ENCODE measurements at places on chromosomes 6 and 20. TPM values are rescaled to one million over a fixed set of nuclear protein-coding genes. Genes with fewer than 3 reads are reported as not detected.

DNA sequence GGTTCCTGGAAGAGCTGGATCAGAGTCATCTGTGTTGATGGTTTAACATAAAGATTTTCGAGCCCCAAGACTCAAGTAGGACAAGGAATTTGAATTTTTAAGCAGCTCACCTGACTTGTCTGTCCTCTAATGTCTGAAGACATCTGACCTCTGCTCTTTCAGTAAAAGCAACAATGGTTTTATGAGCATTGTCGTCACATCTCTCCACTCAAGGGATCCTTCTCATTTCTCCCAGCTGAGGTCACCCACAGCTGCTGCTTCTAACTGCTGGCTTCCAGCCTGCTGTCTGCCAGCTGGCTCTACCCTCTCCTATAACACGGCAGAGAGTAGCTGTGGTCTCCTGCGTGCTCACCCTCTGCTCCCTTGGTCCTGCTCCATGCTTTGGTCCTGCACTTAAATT is 24.7 kb upstream of the HDAC2 start:
- no peaks in the 10 kb centered on the region for H3K36me3 ChIP-seq
- no peak overlapping the region for H3K4me3 ChIP-seq
- peak; percentile 32 for DNase-seq
- H3K27me3 ChIP-seq = no peaks in the 10 kb centered on the region
- H3K4me1 ChIP-seq = peaks cover 32% of the 10 kb centered on the region

DNA sequence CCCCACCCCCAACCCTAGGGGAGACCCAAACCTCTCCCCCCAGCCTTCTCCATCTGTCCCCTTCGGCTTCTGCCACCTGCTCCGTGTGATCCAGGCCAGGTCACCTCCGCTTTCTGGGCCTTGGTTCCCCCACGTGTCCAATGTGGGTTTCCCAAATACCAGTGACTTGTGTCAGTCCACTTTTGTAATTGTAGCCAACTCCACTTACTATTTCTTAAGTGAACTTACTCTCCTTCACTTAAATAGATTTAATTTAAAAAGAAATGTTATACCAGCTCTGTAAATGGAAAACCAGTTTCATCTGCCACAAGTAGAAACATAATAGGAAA is 10.0 kb upstream of the FAM110A start:
- H3K4me1 ChIP-seq = peaks cover 23% of the 10 kb centered on the region
- DNase-seq = no peak

GRCh38 chr20:37800618-37801017 is 102.3 kb upstream of the VSTM2L start:
- no peak overlapping the region for H3K4me3 ChIP-seq
- H3K4me1 ChIP-seq = peaks cover 40% of the 10 kb centered on the region
- H3K36me3 ChIP-seq = peaks cover 48% of the 10 kb centered on the region
- H3K27ac ChIP-seq = no peak overlapping the region

Gene TNFRSF6B
- total RNA-seq = 0.27 TPM

Gene IL17F
- total RNA-seq = not detected

DNA sequence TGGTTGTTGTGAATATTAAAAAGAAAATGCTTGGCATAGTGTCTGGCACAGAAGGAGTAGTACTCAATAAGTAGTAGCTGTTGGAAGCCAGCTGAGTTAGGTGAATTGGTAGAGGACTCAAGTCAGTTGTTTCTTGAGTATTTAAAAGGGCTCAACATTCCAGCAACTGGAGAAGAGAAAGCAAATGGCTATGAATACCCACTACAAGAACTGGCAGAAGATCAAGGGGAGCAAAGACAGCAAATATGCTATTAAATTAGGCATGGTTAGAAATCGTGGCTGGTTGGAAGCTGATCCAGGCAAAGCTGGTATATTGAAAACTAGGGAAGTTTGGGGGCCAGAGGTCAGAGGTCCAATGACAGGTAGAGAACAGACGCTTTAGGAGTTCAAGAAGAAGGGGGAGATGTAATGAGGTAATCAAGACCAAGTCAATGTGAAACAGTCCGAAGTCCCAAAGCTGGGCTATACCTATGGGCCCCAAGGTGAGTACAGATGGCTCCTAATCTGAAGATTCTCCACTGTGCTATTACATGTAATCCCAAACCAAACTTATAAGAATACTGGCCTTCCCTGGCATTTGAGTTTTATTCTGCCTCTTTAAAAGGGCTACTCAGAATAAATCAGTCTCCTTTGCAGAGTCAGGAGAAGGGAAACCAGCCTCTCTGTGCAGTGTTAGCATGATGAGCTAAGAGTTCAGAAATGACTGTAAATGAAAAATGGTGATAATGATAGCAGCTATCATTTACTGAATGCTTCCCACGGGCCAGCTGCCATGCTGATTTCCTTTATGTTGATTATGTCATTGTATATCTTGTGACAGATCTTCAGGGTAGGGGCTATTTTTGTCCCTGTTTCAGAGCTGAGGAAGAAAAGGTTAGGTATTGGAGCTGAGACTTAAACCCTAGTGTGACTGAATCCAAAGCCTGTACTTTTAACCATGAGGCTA is 122.3 kb downstream of the ANKS1A start:
- H3K27ac ChIP-seq = peak overlapping the region; percentile 2
- no peak for DNase-seq
- no peaks in the 10 kb centered on the region for H3K27me3 ChIP-seq

- H3K27ac ChIP-seq = no peak overlapping the region
- peaks cover 32% of the 10 kb centered on the region for H3K4me1 ChIP-seq
- no peak for DNase-seq
- no peaks in the 10 kb centered on the region for H3K27me3 ChIP-seq
These were observed 7.4 kb downstream of the RPL10A start for GRCh38 chr6:35475573-35475972.

DNA sequence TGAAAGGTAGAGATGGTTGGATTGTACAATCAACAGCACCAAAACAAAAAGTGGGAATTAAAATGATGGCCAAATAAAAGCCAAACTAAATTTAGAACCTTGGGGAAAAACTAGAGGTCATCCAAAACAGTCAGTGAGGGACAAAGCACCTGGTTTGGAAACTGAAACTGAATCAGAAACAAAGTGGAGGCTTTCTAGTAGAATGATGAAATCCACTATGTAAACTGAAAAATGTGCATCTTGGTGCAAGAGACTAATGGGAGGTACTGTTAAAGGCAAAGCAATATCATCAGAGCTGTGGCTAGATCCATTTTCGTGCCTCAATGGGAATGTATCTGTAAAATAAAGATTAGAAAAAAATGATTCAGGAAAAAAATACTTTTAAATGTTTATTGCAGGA is 380.0 kb upstream of the GJE1 start:
- H3K36me3 ChIP-seq = no peaks in the 10 kb centered on the region
- no peak for DNase-seq
- H3K27me3 ChIP-seq = no peaks in the 10 kb centered on the region

Gene TENT5A
- total RNA-seq = 44.4 TPM

DNA sequence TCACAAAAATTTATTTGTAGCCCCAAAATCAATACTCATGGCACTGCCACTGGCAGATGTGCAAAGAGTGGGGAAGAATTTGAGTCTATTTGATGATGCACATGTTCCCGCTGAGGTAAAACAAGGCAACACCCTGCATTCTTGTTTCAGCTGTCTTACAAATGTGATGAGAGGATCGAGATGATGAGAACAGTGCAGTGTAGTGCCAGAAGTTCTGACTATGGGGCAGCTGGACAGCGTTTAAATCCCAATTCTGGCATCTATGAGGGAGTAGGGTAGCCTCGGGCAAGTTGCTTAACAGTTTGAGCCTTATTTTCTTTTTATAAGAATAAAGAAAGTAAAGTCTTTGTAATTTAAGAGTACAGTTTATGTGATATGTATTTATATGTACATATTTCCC is 296.7 kb upstream of the FKBP1C start:
- no peak overlapping the region for H3K4me3 ChIP-seq
- DNase-seq = no peak
- no peaks in the 10 kb centered on the region for H3K27me3 ChIP-seq

Gene PPIL6
- 3.9 TPM for total RNA-seq

DNA sequence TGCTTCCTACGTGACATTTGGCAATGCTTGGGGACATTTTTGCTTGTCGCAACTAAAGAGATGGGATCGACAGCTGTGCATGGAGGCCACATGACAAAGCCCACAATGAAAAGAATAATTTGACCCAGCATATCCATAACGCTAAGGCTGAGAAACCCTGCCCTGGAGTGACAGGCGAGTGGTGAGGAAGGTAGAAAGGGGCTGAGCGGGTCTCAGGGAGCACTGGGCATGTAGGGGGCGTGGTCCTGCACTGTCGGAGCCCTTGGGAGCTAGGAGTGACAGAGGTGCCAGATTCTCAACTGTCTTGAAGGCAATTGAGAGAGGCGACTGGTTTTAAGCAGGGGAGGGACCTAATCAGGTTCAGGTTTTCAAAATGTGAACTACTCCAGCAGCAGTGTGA is 13.6 kb downstream of the GGTLC1 start:
- H3K27ac ChIP-seq = no peak overlapping the region
- no peak overlapping the region for H3K4me3 ChIP-seq
- DNase-seq = no peak
- H3K27me3 ChIP-seq = peaks cover 7% of the 10 kb centered on the region
- H3K36me3 ChIP-seq = no peaks in the 10 kb centered on the region
- H3K4me1 ChIP-seq = no peaks in the 10 kb centered on the region

- no peak overlapping the region for H3K27ac ChIP-seq
- H3K27me3 ChIP-seq = peaks cover 57% of the 10 kb centered on the region
- no peaks in the 10 kb centered on the region for H3K4me1 ChIP-seq
- no peak overlapping the region for H3K4me3 ChIP-seq
- H3K36me3 ChIP-seq = no peaks in the 10 kb centered on the region
- DNase-seq = peak; percentile 36
These were observed 102.6 kb downstream of the LAMP5 start for GRCh38 chr20:9616833-9617461.

DNA sequence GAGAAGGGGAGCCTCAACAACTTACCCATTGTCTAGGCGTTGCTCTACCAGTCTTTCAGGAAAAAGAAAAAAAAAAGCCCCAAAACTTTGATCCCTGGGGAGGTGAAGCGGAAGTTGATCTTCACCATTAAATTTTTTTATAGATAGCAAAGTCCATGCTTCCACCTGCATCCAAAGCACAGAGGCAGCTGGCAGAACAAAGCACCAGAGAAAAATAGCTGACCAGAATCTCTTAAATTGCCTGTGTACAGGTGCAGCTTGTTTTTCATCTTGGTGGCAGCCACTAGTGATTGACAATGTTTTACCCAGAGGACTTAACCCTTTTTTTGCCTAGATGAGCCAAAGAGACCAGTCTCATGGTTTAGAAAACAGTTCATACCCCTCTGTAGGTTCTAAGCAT is 86.0 kb downstream of the MYB start:
- peaks cover 28% of the 10 kb centered on the region for H3K27me3 ChIP-seq
- no peak overlapping the region for H3K27ac ChIP-seq
- no peak overlapping the region for H3K4me3 ChIP-seq
- no peak for DNase-seq
- peaks cover 4% of the 10 kb centered on the region for H3K4me1 ChIP-seq

Gene MAN1A1
- total RNA-seq = 19.7 TPM

GRCh38 chr6:100670056-100670455 is 205.3 kb upstream of the SIM1 start:
- no peaks in the 10 kb centered on the region for H3K4me1 ChIP-seq
- peaks cover 11% of the 10 kb centered on the region for H3K36me3 ChIP-seq
- H3K27ac ChIP-seq = no peak overlapping the region
- H3K4me3 ChIP-seq = no peak overlapping the region

Gene SNHG17
- 5.1 TPM for total RNA-seq

- H3K4me3 ChIP-seq = no peak overlapping the region
- H3K4me1 ChIP-seq = no peaks in the 10 kb centered on the region
- H3K36me3 ChIP-seq = no peaks in the 10 kb centered on the region
- H3K27ac ChIP-seq = no peak overlapping the region
- H3K27me3 ChIP-seq = peaks cover 13% of the 10 kb centered on the region
These were observed 393.4 kb upstream of the SULF2 start for GRCh38 chr20:48178633-48179032.

Gene PKIB
- total RNA-seq = 0.30 TPM

Gene POM121L2
- total RNA-seq = not detected

GRCh38 chr20:610130-611046 is at the start of gene TCF15:
TSS of gene TCF15 (minus strand) at chr20:610309. CDS start at chr20:610237, 72 bp downstream.
- H3K27ac ChIP-seq = peak within 1 kb of the TSS; percentile 94
- H3K27me3 ChIP-seq = peaks cover 21% of the 10 kb centered on the region
- H3K4me3 ChIP-seq = peak within 1 kb of the TSS; percentile 80
- peak; percentile 71 for DNase-seq
- peaks cover 5% of the 10 kb centered on the region for H3K36me3 ChIP-seq

GRCh38 chr6:33731751-33732282 is 14.9 kb downstream of the IP6K3 start:
- H3K27me3 ChIP-seq = no peaks in the 10 kb centered on the region
- peaks cover 100% of the 10 kb centered on the region for H3K4me1 ChIP-seq
- H3K27ac ChIP-seq = peak overlapping the region; percentile 87

- DNase-seq = no peak
- H3K4me1 ChIP-seq = peaks cover 22% of the 10 kb centered on the region
- no peak overlapping the region for H3K4me3 ChIP-seq
These were observed 46.1 kb upstream of the TMEM217 start for GRCh38 chr6:37303891-37304503.

Gene CUTA
- total RNA-seq = 107 TPM

Gene TCF21
- total RNA-seq = 5.3 TPM

- H3K27me3 ChIP-seq = peaks cover 67% of the 10 kb centered on the region
- H3K36me3 ChIP-seq = no peaks in the 10 kb centered on the region
- no peak overlapping the region for H3K27ac ChIP-seq
- H3K4me1 ChIP-seq = no peaks in the 10 kb centered on the region
These were observed 225.0 kb upstream of the EXOC2 start for GRCh38 chr6:917939-918338.

Gene MDFI
- total RNA-seq = 0.77 TPM

DNA sequence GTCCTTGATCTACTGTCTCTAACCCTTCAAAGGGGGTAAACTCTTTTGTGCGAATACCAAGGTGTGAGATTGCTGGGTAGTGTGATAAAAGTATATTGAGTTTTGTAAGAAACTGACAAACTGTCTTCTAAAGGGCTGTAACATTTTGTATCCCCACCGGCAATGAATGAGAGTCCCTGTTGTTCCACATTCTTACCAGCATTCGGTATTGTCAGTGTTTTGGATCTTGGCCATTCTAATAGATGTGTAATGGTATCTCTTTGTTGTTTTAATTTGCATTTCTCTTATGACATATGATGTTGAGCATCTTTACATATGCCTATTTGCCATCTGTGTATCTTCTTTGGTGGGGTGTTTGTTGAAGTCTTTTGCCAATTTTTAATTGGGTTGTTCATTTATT is 1090.7 kb downstream of the KIF16B start:
- H3K36me3 ChIP-seq = no peaks in the 10 kb centered on the region
- H3K27ac ChIP-seq = no peak overlapping the region
- H3K4me1 ChIP-seq = no peaks in the 10 kb centered on the region
- H3K27me3 ChIP-seq = no peaks in the 10 kb centered on the region
- H3K4me3 ChIP-seq = no peak overlapping the region
- no peak for DNase-seq

DNA sequence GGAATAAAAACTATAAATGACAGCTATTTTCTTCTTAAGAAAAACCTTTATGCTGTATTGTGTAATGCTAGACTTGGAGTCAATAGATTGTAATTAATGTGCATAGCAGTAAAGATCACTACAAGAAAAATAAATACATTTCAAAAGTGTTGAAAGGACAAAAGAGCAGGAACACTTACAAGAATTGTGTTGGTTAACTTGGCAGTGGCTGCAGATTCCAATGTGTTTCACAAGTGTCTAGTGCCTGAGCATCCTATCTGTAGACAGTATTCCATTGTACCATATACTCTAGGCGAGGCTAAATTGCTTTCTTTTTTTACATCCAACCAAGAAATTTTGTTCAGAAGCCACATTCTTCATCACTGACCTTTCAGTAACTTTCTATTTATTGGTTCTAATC is 924.1 kb downstream of the EPHA7 start:
- H3K4me3 ChIP-seq = no peak overlapping the region
- H3K4me1 ChIP-seq = no peaks in the 10 kb centered on the region
- DNase-seq = no peak
- no peaks in the 10 kb centered on the region for H3K27me3 ChIP-seq
- no peak overlapping the region for H3K27ac ChIP-seq
- no peaks in the 10 kb centered on the region for H3K36me3 ChIP-seq
